ENCODE measurements at places on chromosomes 7 and 10.
A peak's percentile ranks its signal among the peaks of the same experiment; 100 is the strongest.

GRCh38 chr7:30168835-30169573 is 34.2 kb downstream of the MTURN start:
- DNase-seq: no peak

- DNase-seq: peak; percentile 57
Measured at GRCh38 chr7:88789480-88790064, 6.0 kb downstream of the TEX47 start.

DNA sequence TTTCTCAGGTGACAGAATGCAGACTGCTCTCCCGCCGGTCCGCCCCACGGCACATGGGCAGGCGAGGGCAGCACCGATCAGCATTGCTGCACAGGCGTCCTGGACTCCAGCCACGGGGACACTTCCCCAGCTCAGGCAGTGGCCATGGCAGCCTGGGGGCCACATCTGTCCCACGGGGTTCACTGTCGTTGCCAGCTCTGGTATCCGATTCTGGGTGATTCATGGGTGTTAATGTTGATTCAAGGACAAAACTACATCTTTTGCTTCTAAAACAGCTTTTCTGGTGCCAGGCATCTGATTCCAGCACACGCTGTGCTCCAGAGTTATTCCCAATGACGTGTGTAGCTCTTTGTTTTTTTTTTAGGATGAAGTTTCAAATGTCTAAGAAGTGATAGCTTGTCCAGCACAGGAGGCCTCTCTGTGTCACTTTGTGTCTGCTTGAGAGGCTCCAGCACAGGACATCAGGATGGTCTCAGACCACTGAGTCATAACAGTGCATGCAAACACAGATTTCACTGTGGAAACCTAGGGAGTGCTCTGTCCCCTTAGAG is 218.0 kb downstream of the WDR37 start:
- DNase-seq: no peak

- DNase-seq: peak; percentile 35
Measured at GRCh38 chr7:22821702-22822485, 755 bp downstream of the TOMM7 start.

DNA sequence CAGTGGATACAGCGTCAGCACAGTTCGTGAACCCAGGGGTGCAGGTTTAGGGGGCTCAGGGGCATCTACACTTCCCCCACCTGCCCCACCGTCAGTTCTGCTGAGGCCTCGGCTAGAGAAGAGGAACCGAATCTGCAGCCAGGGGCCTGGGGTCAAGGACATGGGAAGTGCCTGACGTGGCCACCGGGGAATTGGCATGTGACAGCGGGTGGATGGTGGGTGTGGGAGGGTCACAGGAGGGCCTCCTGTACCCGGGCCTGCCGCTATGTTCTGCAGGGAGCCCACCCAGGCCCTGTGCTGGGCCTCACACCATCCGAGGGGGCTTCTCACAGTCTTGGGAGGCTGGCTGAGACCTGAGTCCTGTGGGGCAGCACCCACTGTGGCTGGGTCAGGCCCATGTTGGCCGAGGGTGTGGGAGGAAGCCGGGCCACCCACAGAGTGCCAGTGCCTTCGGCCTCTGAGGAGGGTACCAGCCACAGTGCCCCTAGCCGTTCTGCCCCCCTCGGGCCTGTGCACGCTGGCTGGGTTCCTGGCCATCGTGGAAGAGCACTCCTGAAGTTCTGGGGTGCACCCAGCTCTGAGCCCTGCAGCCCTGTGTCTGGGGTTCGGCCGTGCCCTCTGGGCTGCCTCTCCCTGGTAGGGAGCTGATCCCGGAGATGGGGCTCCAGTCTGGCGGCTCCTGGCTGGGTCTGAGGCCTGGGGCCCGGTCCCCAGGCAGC is 5.9 kb downstream of the TTYH3 start:
- peak; percentile 57 for DNase-seq

GRCh38 chr10:72275351-72276012 is 1.8 kb downstream of the DDIT4 start:
- no peak for DNase-seq

DNA sequence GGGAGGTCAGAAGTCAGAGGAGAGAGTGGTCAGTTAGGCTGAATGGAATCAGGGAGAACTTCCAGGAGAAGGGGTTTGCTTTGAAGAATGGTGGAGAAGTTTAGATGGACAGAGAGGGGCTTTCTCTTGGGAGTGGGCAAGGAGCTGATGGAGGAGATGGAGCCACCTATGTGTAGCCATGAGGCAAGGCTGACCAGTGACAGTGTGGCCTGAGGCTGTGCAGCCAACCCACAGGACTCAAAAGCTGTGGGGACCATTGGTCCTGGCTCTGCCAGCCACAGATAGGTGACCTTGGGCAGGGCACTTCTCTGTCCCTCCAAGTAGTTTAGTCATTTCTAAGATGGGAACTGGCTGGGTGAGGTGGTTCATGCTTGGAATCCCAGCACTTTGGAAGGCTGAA is 18.7 kb downstream of the NEURL1 start:
- DNase-seq: no peak

- DNase-seq: no peak
Measured at GRCh38 chr10:672992-673391, 16.5 kb downstream of the DIP2C start.

- DNase-seq: no peak
Measured at GRCh38 chr10:124233546-124234138, 140.2 kb upstream of the CHST15 start.

All from hematopoietic multipotent progenitor cell treated with erythropoietin and hydrocortisone succinate and interleukin-3 and kit ligand, for 4 days (in vitro differentiated cells).